ENCODE measurements at places on chromosomes 16 and 17.

DNA sequence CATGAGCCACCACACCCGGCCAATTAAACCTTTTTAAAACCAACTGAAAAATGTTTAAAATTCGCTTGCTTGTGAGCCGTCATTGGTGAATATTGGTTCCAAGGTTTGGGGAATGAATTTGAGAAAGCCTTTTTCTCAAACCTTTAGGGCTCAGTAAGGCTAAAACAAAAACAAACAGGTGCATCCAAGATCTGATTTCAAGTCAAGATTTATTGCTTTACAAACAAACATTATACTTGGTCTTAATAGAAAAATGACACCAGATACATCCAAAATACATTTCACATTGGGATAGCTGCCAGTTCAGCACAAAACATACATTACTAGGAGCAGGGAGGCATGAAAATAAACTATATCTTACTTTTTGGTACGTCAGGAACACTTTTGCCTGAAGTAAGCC lies 5.4 kb downstream of the C17orf58 start:
- no peak for DNase-seq

DNA sequence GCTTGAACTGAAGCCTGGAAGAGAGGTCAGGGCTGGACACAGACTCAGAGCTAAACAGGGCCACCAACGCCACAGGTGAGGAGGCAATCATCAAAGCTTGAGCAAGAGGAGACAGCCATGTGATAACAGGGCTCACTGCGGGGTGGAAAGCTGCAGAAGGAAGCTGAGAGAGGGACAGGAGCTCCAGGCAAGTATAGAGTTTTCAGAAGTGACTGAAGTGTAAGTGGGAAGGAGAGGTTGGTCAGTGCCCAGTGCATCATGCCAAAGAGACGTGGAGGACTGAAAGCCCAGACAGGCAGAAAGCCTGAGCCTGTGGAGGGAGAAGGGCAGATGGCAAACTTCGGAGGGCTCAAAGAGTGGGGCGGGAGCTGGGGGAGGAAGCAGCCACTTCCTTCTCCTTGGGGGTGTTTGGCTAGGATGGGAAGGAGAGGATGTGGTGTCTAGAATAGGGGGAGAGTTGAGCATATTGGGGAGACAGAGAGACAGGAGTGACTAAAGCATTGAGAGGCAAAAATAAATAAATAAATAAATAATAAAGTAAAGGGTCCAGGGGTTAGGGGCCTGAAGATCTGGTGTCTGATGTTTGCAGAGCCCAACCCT lies 2.6 kb downstream of the KIFC3 start:
- no peak for DNase-seq

- no peak for DNase-seq
Measured at GRCh38 chr16:79810449-79811189, 210.1 kb upstream of the MAF start.

- no peak for DNase-seq
Measured at GRCh38 chr17:35679007-35679682, 52.3 kb upstream of the RASL10B start.

DNA sequence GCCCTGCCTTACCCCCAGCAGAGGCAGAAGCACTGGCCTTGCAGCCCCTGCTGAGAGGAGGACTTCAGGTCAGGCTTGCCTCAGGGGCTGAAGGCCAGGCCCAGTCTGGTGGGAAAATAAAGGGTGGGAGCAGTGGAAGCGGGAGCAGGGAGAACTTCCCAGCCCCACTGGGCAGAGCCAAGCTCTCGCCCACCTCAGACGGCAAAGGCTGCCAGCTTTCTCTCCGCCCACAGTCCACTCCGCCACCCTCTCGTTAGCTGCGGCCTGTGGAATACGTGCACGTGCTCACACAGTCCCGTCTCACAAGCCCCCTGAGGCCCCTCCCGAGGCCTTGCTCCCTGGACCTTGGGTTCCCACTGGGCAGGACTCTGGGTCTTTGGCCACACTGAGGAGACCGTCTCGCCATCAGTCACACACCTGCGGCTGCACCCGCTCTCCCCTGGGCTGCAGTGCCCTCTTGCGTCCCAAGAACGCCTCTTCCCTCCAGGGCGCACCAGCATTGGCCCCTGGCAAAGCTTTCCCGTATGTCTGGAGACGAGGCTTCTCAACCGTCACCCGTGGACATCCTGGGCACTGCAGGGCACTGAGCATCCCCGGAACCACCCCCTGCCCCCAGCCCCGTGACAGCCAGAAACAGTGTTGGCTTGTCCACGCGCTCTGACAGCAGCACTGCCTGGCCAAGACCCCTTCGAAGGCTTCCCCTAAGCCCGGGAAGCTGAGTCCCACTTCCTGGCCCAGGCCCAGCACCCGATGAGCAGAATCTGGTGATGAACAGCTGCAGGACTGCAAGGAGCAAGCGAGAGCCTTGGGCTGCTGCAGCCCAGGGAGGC lies 8.3 kb downstream of the MRPL28 start:
- DNase-seq, result peak; percentile 62

DNA sequence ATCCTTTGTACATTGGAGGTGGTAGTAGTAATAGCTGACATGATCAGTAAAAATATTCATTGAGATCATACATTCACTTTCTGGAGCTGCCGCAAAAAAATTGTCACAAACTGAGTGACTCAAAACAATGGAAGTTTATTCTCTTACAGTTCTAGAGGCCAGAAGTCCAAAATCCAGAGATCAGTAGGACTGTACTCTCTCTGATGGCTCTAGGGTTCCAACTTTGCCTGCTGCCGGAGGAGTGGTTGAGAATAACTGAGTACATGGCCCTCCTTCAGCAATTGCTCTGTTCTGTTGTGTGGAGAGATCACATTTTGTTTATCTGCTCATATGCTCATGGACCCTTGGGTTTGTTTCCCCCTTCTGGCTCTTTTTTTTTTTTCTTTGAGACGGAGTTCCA lies 23.5 kb downstream of the ABAT start:
- no peak for DNase-seq

DNA sequence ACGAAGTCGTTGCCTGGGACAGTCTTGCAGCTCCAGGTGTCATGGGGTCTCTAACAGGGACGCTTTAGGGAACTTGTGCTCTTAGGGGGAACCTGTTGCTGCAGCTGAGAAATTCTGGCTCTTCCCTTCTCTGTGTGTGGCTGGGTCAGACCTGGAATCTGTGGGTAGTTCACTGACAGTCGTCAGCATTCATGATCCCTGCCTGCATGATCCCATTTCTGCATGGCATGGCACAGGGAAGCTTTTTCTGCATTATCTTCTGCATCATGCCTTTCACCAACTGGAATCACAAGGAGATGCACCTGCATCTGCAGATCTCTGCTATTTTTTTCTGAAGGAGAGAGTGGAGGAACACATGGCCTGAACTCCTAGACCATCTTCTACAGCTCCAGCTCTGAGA lies 85.6 kb downstream of the SOX9 start:
- DNase-seq, result no peak

DNA sequence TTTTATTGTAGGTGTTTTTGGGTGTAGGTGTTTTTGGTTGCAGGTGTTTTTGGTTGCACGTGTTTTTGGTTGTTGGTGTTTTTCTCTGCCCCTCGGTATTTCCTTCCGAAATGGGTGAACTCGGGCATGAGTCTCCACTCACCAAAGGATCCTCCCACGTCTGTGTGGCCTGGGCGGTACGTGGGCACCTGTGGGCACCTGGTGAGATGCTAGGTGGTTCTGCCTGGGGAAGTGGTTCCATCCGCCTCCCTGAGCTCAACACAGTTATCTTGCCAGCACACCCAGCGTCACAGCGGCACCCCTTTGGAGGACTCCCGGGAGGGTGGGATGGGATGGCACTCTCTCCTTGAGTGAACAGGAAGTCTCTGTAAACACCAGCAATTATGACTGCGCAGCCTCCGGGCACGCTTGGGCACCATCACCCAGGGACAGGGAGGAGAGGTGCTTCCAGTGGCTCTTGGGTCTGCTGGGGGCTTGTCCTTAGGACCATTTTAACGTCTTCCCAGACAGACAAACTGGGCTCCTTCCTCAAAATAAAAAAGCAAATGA lies 29.8 kb downstream of the COX4I1 start:
- no peak for DNase-seq

- no peak for DNase-seq
Measured at GRCh38 chr17:57369509-57369945, 113.2 kb downstream of the MSI2 start.

GRCh38 chr17:45018848-45019711 lies 32.4 kb downstream of the DCAKD start:
- DNase-seq, result no peak

- no peak for DNase-seq
Measured at GRCh38 chr17:63647065-63647725, 25.0 kb downstream of the MAP3K3 start.

DNA sequence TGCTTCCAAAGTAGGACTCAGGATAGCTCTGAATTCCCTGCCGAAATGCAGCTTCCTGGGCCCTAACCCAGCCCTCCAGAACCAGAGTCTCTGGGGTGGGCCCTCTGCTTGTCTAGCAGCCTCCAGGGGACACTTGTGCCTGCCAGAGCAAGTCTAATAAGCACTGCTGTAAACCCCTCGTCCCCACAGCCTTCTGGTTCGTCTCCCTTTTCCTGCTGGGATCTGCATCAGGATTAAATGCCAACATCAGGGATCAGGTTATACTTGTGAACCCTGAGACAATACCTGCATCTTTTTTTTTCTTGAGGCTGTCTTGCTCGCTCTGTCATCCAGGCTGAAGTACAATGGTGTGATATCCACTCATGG lies 282.0 kb downstream of the SEC14L1 start:
- no peak for DNase-seq

DNA sequence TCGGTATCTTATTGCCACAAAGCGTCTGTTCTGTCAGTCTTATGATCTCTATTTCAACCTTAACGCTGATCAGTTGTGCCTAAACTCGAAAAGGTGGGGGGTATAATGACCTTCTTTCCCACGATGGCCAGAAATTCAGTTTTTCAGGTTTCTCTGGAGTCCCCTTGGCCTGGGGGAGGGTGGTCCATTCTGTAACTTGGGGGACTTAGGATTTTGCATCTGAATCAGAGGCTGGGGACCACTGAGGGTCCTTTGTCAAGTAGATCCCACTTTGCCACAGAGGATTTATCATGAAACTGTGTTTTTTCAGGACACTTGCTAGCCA lies 6.3 kb upstream of the WDR59 start:
- no peak for DNase-seq

GRCh38 chr16:2964475-2965336 lies 631 bp downstream of the KREMEN2 start:
- DNase-seq, result no peak

- no peak for DNase-seq
Measured at GRCh38 chr17:63798572-63799106, 24.7 kb downstream of the DDX42 start.

GRCh38 chr16:74463888-74464287 lies 42.6 kb upstream of the CLEC18B start:
- DNase-seq, result no peak

DNA sequence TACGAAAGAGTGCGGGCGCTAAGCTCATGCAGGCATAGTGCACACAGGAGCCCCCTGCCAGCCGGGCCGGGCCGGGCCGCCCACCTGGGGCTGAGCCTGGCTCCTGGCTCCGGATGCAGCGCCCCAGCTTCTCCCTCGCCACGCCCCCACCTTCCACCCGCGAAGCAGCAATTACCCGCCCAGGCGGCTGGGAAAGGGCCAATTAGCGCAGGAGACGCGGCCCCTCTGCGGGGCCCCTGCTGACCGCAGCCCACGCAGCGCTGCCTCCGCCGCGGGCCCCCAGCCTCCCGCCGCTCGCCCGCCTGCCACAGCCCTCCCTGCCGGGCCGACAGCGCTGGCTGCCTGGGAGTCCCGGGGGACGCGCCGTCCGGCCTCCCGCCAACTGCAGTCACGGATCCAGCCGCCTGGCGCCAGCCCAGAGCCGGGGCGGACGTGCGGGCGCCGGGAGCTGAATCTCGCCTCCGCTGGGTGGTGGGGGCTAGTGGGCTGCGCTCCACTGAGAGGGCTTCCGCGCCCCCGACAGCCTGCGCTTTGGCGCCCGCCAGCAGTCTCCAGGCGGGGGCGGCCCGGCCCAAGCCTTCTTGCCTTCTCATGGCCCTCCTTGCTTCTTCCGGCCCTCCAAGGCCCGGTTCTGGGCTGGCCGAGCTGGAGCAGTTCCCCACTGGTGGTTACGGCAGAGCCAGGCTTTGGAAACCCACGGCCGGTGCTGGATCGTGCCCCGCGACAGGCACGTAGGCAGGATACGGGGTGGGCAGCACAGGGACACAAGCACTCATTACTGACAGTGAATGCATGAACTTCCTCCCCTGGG lies 14.9 kb upstream of the CBFB start:
- peak; percentile 49 for DNase-seq

GRCh38 chr16:81566086-81567007 lies 121.7 kb downstream of the CMIP start:
- no peak for DNase-seq

DNA sequence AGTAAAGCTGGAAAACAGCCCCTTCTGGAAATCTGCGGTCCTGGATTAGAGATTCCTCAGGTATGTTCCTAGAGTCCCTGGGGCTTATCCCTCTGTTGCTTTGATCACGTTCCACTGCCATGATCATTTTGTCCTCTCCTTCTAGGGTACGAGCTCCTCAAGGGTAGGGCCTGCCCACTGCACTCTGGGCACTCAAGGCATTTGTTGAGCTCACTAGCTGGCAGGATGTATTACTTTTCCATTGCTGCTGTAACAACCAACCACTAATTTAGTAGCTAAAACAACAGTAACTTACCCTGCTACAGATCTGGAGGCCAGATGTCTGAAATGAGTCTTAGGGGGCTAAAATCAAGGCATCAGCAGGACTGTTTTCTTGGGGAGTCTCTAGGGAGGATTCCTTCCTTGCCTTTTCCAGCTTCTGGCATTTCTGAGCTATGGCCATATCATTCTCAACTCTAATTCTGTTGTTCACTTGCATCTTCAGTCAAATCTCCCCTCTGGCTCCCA lies 65.7 kb downstream of the ARSG start:
- no peak for DNase-seq

DNA sequence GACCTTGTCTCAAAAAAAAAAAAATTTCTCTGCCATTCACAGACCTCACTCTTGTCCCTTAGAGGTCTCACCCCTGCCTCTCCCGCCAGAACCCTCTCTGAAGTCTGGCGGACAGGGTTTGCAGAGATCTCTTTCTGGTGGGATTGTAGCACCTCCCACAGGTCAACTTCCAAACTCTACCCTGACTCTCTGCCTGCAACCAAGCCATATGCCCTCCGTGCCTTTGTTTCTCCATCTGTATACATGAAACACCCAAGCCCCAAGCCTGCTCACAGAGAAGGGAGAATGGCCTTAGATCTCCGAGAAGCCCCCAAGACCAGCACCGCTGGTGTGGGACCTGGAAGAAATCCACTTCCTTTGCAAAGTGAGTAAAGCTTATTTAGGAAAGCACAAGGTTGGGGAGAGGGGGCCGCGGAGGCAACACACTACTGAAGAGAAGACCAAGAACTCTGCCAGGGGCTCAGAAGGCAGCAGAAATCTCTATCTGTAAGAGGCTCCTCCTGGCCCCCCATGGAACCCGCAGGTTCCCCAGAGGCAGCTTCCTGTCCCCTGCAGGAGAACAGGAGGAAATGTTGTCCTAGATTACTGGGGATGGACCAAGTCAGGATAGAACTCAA lies 219.9 kb downstream of the C16orf78 start:
- no peak for DNase-seq

Data from activated CD4-positive, CD25-positive, alpha-beta regulatory T cell treated with anti-CD3 and anti-CD28 coated beads, Interleukin-2, amount 50 U/mL, for 16 hours (primary cell).